Epithelial cell of proximal tubule (primary cell): ENCODE measurements at places on chromosomes 6 and 20. TPM values are rescaled to one million over a fixed set of nuclear protein-coding genes. Genes with fewer than 3 reads are reported as not detected.
A peak's percentile ranks its signal among the peaks of the same experiment; 100 is the strongest.

The GLP1R gene
- total RNA-seq = 0.07 TPM in 1 of 2 replicates, not detected in the other

The OR2B6 gene
- total RNA-seq = not detected in 2 replicates

The ISM1 gene
- total RNA-seq = 0.06 and 2.3 TPM in 2 replicates

The OXT gene
- total RNA-seq = 0.43 TPM in 1 of 2 replicates, not detected in the other

The NOX3 gene
- 0.07 TPM in 1 of 2 replicates, not detected in the other for total RNA-seq

The WFDC5 gene
- total RNA-seq = not detected in 2 replicates

The COL11A2 gene
- total RNA-seq = 0.06 and 0.07 TPM in 2 replicates

The LAMA4 gene
- total RNA-seq = 0.58 and 8.0 TPM in 2 replicates

The PRKN gene
- total RNA-seq = 0.07 and 0.58 TPM in 2 replicates

The LCA5 gene
- 1.5 and 1.7 TPM in 2 replicates for total RNA-seq

The TTI1 gene
- 14.3 and 29.2 TPM in 2 replicates for total RNA-seq

The OVOL2 gene
- total RNA-seq = 0.23 and 1.6 TPM in 2 replicates

The COL21A1 gene
- total RNA-seq = not detected in 2 replicates

The SOX4 gene
- 59.8 and 105 TPM in 2 replicates for total RNA-seq

The RALGAPA2 gene
- 7.4 and 13.8 TPM in 2 replicates for total RNA-seq

- DNase-seq = no peak
These were observed 9.1 kb downstream of the PPP2R5D start for GRCh38 chr6:42993445-42993844.

DNA sequence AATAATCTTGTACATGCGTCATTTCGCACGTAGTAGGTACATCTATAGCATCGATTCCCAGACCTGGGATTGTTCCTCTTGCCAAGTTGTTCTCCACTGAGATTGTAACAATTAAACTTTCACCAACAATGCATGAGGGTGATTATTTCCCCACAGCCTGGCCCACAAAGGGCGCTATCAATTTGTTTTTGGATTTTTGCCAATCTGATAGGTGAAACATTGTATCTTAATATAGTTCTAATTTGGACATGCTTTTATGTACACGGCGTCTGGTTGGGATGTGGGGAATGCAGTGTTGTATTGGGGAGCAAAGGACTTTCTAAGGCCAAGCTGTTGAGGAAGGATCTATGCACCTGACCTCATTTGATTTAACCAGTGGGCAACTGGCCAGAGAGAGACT, 59.5 kb downstream of the VEGFA start:
- no peak for DNase-seq

DNA sequence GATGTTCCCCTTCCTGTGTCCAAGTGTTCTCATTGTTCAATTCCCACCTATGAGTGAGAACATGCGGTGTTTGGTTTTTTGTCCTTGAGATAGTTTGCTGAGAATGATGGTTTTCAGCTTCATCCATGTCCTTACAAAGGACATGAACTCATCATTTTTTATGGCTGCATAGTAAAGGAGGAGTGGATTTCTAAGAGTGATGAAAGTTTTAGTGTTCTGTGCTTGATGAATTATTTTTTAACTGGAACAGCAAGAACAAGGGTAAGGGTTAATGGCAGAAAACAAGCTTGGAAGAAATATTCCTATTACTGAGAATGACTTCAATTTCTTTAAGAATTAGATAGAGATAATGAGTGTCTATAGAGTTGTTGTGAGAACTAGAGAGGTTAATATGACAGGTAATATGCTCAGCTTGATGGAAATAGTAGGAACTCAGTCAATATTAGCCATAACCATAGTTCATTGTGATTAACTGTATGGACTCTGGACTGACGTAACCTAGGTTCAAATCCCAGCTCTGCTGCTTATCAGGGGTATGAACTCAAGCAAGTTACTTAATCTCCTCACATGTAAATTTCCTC, 190.0 kb downstream of the RPS12 start:
- no peak for DNase-seq

DNA sequence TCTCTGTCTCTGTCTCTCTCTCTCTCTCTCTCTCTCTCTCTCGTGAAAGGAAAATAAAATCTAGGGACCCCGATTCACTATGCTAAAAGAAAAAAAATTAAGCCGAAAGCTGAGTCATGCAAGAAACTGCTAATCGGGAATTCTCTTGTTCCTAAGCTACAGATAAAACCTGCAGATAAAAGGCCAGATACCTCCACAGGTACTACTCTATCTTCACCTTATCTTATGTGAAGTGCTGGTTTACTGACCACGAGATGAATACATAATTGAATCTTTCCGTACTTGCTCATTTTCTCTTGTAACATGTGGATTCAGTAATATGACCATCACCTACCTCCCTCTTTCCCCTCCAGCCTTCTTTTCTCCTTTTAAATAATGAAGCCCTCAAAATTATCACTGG, 120.5 kb downstream of the RFX6 start:
- DNase-seq = no peak

- DNase-seq = no peak
These were observed 55.2 kb downstream of the DTNBP1 start for GRCh38 chr6:15607603-15608002.

- DNase-seq = no peak
These were observed 142.5 kb downstream of the KLHL32 start for GRCh38 chr6:97067045-97067444.

- no peak for DNase-seq
These were observed 647.8 kb downstream of the RNF144B start for GRCh38 chr6:19034986-19035385.

DNA sequence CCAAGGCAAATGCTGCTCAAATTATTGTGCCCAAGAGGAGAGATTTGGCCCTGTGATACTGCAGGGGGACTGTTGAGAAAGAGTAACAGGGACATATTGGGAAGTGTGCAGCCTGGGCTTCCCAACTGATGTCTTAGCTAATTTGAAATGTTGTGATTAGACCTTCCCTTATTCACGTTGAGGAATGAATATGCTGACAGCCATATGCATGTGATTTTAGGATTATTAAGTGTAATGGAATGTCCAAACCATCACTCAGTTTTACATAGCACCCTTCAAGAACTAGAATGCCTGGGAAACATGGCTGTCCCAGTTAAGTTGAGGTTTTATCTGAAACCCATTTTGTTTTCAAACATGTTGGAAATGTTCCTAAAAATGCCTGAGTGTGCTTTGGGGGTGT, 81.4 kb downstream of the CARMIL1 start:
- DNase-seq = no peak

GRCh38 chr6:2852921-2853322, 11.3 kb upstream of the SERPINB1 start:
- no peak for DNase-seq

DNA sequence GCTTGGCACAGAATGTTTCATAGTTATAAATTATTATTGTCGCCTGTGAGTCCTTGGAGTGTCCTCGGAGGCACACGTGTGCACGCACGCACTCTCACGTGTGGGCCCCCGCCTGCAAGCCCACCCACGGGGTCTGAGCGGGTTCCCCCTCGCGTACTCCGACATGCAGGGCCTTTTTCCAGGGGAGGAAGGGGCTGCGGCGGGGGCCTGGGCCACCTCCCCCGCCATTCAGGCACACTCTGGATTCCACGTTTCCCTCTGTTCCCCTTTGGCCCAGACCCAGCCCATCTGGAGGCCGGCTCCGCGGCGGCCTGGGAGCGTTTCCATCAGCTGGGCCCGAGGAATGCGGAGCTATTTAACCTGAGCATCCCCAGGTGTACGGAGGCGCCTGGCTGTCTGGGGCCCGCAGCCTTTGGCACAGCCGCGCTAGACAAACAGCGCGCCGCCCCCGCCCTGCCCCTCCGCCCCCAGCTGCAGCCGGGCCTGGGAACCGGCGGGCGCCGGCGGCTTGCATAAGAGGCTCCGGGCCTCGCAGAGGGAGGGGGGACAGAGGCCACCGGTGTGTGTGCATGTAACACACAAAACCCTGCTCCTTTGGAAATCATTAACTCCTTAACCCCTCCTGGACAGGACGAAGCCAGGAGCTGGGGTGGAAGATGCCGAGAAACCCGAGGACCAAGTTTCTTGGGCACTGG, 3.3 kb downstream of the ID1 start:
- no peak for DNase-seq

- no peak for DNase-seq
These were observed 10.4 kb downstream of the IGF2R start for GRCh38 chr6:159979136-159979874.

GRCh38 chr20:64240243-64241015, 15.1 kb upstream of the PCMTD2 start:
- no peak for DNase-seq

- no peak for DNase-seq
These were observed 466.9 kb downstream of the KIF16B start for GRCh38 chr20:16106191-16106849.

- no peak for DNase-seq
These were observed 13.4 kb downstream of the COL9A3 start for GRCh38 chr20:62830251-62830650.

DNA sequence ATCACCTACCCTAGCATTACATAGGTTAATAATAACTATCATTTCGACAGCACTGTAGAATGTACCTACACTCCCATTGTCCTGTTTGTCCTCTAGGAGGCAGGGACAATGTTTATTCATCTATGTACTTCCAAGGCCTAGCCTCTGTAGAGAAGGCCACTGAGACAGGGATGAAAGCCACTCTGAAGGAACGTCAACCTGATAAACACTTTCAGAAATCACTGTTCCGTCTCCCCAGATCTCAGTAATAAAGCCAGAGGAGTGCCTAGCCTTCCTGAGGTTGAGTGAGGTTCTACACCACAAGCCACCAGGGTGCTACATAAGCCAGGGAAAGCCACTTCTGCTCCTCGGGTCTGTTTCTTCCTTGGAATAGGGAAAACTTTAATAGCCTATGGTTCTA, 44.8 kb downstream of the POPDC3 start:
- DNase-seq = no peak

GRCh38 chr20:14538433-14538832, 201.0 kb upstream of the FLRT3 start:
- DNase-seq = no peak

GRCh38 chr6:86142326-86142725, 499.6 kb upstream of the SYNCRIP start:
- no peak for DNase-seq

- DNase-seq = no peak
These were observed 117.2 kb upstream of the ESR1 start for GRCh38 chr6:151690303-151690702.

DNA sequence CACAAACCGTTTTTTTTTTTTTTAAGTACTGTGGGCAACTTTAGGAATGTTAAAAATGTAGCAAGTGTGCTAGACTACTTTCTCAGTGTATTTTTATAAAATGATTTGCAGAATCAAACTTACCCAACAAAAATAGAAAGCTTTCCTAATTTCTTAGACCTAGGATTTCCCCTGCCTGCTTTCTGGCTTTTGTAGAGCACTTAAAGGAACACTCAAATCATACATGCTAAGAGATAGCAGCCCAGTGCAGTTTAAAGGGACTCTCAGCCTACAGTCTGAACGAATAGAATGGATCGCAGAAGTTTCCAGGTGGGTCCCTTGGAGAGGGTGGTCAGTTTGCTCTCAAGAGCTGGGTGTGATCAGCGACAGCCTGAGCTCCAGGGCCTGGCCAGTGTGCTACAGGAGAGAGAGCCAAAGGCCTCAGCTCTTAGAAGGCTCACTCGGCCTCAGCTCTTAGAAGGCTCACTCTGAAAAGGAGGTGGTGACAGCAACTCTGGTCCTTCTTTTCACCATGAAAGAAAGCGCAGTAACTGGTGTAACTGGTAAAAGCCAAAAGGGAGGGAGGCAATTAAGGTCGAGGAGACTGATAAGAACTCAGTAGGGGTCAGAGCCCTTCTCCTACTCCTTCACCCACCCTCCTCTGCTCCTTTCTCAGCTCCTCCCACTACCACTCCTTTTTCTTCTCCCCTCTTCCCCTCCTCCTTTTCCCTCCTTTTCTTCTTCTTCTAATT, 142.4 kb downstream of the ZFP64 start:
- DNase-seq = no peak

DNA sequence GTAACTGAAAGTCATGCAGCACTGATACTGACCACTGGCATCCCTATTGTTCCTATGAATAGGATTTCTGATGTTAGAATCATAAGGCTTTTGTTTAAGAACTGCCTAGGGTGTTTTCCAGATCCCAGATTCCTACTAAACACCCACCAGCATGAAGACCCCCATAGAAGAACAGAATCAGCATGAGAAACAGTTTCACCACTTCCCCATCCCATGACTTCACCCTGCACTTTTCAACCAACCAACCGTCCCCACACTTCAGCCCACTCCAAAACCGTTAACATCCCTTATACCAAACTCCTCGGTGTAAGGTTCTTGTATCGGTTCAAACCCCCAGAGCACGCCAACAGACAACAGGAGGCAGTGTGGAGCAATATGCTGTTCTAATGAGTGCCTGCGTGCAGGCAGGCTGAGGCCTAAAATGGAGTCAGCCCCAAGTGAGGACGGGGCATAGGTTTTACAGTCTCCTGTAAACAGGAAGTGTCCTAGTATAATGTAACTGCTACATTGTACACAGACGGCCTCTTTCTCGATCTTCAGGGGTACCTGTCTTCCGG, 11.4 kb upstream of the SSTR4 start:
- no peak for DNase-seq

- DNase-seq = no peak
These were observed 16.9 kb downstream of the USP49 start for GRCh38 chr6:41878246-41878645.

- DNase-seq = no peak
These were observed 148.4 kb upstream of the FOXQ1 start for GRCh38 chr6:1163501-1163900.

GRCh38 chr20:48717680-48718223, 110.0 kb downstream of the PREX1 start:
- DNase-seq = no peak

DNA sequence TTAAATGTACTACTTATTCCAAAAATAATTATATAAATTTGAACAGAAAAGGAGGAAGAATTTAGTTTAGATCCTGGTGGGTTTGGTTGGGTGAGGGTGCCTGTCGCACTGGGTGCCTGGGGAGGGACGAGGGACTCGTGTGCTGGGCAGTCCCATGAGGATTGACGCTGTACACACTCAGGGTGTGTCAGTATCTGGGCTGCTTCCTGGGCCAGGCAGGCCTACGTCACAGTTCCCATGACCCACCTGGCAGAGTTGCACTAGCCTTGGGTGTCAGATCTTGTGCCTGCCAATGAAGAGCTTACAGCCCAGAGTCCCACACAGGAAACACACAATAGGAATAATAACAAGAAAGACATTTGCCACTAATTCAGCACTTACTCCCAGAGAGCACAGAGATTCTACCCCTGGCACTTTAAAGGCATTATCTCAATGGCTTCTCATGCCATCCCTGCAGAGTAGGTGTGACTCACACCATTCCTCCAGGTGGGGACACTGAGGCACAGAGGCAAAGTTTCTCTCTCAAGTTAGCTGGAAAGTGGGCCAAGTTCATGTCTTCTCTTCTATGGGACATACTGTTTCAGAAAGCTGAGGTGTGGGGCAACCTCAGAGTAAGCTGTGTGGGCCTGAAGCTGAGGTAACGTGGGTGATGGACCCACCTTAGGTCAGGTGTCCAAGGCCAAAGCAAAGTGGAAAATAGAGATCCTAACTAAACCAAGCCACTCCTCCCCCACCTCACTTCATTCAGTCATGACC, 1.3 kb upstream of the SDCBP2 start:
- DNase-seq = peak; percentile 35

DNA sequence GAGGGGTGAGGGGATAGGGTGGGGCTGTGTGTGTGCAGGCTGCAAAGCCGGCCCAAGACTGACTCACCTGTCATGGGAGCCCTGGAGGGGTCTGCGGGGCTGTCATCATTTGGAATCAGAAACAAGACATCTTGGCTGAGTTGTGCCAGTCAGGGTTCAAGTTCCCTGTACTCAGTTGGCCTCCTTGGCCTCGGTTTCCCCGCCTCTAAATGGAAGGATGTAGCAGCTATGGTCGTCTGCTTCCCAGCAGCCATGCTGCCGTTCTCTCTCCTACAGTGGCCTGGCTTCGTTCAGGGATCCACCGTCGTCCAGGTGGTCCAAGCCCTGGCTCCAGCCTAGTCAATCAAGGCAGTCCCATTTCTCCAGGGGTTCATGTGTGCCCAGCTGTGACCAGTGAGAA, 83.6 kb upstream of the PMEPA1 start:
- DNase-seq = no peak
